Muscle of arm (tissue), 14 donors: ENCODE measurements at places on chromosomes 2 and 18.

- DNase-seq = no peak
Measured at GRCh38 chr18:31773774-31774476, 13.2 kb upstream of the SLC25A52 start.

GRCh38 chr2:120863661-120864320 is 128.1 kb downstream of the GLI2 start:
- no peak for DNase-seq

- DNase-seq = no peak
Measured at GRCh38 chr18:7789856-7790552, 222.9 kb downstream of the PTPRM start.

DNA sequence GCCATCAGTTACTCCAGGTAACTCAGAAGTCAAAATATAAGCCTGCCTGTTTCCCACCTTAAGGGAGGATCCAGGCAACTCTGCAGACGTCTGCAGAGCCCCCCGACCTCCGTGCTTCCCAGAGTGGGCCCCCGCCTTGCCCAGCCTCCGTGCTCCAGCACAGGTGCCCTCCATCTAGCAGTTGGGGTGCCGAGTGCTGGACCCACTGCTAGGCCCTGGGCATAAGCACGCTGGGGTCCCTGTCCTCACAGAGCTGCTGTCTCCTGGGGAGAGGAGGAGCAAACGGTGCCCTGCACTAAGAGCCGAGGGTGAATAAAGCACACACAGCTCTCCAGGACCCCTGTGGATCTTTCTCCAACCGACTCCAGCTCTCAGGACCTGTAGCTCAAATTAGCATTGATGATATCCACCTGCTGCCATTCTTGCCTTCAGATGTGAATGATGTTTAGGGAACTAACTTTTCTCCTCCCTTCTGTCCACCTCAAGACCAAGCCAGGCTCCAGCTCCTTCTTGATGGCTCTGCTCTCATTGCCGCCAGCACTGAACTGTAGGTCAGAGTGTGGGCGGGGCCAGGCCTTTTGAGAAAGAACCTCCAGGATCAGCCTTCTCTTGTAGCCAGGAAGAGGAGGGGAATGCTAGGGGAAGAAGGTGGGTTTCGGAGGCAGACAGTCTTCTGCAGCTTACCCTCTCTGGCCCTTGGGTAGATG is 121.2 kb downstream of the SMAD7 start:
- no peak for DNase-seq

DNA sequence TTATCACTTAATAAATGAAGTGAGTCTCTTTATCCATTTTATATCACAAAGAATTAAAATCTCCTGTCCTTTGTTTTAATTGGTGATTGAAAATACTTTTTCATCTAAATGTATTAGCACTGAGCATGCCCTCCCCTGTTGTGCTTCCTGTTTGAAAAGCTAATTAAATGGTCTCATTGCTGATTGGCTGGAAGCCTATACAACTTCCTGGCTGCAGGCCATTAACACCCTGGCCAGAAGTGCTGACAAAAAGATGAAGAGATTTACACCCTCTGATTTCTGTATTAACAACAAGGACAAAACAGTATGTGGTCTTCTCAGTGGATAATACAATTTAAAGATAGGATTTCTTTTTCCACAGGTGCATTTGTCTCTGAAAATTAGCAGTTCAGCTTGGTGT is 548.0 kb downstream of the DCC start:
- DNase-seq = no peak

DNA sequence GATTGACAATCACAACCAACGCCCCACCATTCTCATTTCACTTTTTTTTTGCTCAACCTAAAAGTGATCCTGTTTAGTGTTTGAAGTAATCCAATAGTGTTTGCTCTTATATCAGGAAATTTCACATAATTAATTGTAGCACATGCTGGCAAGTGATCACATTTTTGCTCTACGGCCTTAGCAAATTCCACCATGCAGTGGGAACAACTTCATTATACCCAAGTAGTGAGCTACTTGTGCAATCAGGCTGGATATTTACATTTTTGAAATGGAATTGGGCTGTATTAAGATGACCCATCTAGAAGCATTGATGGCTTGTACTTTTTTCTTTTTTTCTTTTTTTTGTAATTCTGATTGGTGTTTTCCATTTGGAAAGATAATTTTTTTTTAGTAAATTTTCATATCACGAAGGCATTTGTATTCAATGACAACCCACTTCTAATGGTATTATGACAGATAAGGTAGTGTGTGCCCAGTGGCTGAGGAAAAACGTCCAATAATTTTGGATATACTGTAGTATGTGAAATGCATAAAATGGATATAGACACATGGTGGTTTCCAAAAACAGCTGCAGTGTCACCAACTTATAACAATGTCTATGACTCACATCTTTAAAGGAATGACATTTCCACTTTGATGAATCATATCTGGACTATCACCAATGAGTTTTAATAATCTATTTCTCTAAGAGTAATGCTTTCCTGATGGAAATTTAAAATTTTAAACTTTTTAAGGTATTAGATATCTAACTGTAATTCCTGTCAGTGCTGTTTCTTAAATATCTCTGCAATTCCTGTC is 130.6 kb downstream of the COL6A3 start:
- DNase-seq = no peak

GRCh38 chr2:235002198-235003095 is 50.6 kb downstream of the SH3BP4 start:
- DNase-seq = no peak

DNA sequence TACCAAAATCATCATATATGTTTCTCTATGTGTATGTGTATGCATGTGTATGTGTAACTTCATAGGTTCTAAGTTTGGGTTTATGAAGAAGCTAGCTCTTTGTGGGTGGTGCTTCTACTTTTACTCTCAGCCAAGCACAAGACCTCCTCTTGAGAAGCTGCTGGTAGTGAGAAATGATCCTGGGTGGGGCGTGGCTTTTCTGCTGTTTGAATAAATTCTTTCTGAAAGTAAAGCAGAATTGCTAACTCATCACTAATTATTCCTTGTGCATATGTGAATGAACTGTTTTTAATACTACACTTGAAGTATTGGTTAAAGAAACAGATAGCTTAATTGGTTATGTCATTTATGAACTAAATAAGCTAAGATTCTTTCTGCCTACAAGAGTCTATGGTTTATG is 7.6 kb upstream of the GAREM1 start:
- DNase-seq = no peak

GRCh38 chr2:18178736-18179349 is 300.4 kb downstream of the KCNS3 start:
- no peak for DNase-seq

GRCh38 chr2:157596992-157597681 is 31.5 kb downstream of the ACVR1C start:
- no peak for DNase-seq

DNA sequence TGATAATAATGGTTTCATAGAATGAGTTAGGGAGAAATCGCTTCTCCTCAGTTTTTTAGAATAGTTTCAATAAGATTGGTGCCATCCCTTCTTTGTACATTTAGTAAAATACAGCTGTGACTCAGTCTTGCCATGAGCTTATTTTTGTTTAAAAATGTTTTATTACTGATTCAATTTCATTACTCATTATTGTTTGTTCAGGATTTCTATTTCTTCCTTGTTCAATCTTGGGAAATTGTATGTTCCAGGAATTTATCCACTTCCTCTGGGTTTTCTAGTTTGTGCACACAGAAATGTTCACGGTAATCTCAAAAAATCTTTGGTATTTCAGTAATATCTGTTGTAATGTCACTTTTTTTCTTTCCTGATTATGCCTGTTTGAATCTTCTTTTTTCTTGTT is 371.5 kb upstream of the SETBP1 start:
- DNase-seq = no peak

- no peak for DNase-seq
Measured at GRCh38 chr2:128139624-128140023, 48.6 kb downstream of the UGGT1 start.

DNA sequence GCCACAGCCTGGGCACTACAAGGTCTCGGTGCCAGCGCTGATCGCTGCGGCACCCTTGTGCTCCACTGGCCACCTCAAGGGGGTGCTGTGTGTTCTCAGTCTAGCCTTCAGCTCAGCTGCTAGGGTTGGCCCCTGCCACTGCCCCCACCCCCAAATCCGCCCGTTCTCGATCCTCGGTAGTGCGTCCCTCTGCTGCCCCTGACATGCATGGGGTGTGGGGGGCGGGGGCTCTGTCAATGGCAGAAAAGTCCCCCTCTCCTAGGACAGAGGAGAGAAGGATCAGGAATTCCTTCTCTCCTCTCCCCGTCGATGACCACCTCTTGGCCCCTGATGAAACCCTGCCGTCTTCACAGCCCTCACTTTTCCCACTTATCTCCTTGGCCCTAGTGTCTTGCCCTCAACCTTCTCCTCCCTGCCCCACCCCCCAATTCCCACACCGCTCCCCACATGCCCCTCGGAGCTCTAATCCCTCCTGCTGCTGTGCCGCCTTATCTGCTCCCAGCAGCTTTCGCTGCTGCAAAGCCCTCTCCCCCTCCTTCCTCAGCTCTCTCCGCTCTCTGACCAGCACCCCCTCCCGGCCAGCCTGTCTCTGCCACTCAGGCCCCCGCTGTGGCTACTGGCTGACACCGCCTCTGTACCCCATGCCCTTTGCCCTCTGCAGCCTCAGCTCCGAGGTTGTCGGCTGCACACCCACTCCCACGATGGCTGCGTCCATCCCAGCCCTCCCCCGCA is 4.3 kb upstream of the ASIC4 start:
- peak; percentile 66 for DNase-seq

DNA sequence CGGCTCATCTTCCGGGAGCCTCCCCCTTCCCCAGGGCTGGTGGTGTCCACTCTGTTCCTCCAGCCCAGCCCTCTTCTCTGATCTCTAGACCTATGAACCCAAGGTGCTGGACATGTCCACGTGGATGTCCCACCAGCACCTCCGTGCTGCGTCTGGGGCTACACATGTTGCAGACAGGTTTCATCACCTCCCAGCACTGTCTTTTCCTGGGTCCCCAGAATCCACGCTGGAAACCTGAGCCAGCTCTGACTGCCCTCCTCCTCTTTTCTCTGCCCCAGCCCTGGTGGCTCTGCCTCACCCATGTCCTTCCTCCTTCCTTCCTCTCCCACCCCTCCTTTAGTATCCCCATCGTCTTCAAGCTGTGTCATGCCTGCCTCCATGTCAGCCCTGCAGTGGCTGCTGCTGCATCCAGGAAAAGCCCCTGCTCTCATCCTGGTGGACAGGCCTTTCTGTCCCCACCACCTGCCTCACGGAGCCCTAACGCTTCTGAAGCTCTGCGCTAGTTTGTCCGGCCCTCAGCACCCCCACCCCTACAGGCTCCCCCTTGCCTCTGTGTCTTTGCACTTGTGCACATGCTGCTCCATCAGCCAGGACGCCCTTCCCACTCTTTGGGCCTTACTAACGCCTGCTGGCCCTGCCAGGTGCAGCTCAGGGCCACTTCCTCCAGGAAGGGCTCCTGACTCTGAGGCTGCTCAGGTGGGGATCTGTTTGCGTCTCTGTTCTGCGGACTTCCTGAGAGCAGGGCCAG is 105.9 kb downstream of the DYSF start:
- DNase-seq = no peak

GRCh38 chr2:233092432-233093165 is 32.5 kb downstream of the INPP5D start:
- DNase-seq = no peak

GRCh38 chr2:5555636-5556035 is 136.5 kb upstream of the SOX11 start:
- DNase-seq = no peak

- DNase-seq = no peak
Measured at GRCh38 chr2:15293262-15293937, 267.7 kb downstream of the NBAS start.

- DNase-seq = no peak
Measured at GRCh38 chr2:146287281-146287680, 1557.5 kb upstream of the ACVR2A start.

GRCh38 chr2:3970791-3971651 is 267.6 kb downstream of the DCDC2C start:
- DNase-seq = no peak

DNA sequence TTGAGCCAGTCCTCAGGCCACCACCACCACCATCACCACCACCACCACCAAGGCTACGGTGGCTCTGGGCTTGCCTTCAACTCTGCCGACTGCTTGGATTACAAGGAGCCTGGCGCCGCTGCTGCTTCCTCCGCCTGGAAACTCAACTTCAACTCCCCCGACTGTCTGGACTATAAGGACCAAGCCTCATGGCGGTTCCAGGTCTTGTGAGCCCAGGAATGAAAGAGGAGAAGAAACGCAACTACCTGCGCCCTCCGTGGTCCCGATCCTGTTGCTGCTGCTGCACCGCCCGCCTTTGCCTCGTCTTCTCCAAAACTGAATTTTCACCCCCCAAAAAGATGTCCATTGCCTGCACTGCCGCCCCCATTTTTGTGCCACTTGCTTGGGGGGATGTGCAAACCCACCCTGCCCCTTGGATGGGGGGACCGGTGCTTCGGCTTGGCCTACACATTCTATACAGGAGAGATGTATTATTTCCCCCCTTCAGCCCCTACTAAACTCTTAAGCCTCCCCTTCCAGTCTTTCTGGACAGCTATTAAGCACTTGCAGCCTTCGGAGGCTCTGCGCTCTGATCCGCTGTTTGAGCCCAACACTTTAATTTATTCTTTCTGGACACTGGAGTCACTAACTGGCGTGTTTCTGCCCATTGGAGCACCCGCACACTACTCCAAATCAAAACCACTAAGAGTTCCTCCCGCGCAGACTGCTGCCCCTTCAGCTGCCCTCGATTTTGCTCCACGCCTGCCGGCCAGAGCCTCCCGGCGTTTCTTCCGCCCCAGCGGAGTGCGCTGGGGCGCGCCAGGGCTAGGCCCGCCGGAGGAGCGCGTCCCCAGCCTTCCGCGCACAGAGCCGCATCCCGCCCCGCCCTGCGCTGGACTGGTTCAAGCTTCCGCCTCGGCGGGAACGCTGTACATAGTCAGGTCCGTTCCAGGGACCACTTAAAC is 5.7 kb downstream of the OTX1 start:
- DNase-seq = no peak

DNA sequence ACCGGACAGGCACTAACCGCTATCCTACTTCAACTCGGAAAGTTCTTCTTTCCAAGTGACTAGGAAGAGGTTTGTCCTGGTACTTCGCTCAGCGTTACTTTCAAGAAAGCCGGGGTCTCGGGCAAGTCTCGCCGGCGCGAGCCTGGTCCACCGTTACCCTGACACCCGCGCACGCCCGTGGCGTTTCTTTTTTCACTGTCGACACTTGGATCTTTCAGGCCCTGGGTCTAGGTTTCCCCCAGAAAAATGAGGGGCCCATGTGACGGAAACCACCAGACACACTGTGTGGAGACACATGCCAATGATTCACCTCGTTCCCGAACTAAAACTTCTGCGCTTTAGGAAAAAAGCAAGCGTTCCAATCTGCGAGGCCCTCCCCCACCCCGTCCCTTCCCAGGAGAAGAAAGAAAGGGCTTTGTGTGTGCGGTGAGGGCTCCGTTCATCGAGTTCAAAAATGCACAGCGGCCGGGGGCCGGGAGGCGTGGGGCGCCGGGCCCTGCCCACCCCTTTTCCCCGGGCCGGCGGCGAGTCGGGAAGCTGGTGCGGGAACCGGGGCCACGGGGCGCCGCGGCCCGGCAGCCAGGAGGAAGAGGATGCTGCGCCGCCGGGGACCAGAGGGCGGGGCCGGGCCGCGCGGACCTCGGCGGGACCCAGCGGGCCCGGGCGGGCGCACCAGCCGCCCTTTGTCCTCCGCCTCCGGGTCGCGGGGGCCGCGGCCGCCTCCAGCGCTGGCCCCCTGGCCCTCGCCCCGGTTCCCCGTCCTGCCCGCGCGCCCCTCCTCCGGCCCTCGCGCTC is 2.6 kb downstream of the ZNF521 start:
- peak; percentile 68 for DNase-seq

GRCh38 chr2:219726916-219727315 is 99.5 kb downstream of the SLC4A3 start:
- DNase-seq = no peak

GRCh38 chr2:98727369-98728087 is 3.4 kb downstream of the MGAT4A start:
- no peak for DNase-seq

GRCh38 chr2:43163584-43164270 is 62.7 kb downstream of the ZFP36L2 start:
- DNase-seq = no peak
